Daoy (cell line): ENCODE measurements at places on chromosomes 1 and 21. TPM values are rescaled to one million over a fixed set of nuclear protein-coding genes. Genes with fewer than 3 reads are reported as not detected.

DNA sequence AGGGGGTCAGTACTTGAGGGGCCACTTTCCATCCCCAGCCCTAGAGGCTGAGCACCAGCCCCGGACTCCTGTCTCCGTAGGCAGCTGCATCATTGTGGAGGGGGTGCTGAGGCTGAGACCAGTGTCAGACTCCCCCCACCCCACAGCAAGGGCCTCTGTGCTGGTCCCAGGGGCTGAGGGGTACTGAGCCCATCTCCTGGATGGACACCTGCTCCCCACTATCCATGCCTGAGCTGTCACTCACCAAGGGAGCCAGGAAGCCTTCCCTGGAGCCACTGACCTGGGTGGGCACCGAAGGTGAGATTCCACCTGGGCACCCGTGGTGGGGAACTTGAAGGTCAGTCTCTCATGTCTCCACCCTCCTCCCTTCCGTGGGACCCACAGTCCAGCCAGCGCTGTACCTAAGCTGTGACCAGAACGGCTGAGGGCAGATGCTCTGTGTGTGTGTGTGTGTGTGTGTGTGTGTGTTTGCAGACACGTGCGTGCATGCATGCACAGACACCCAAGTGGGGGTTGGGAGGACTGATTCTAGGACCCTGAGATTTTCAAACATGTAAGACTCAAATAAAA, 9.3 kb downstream of the DISP3 start:
- DNase-seq = no peak

- no peak for DNase-seq
Measured at GRCh38 chr1:65728504-65728903, 64.2 kb upstream of the PDE4B start.

GRCh38 chr1:87129606-87130005, 199.1 kb upstream of the LMO4 start:
- no peak for DNase-seq

DNA sequence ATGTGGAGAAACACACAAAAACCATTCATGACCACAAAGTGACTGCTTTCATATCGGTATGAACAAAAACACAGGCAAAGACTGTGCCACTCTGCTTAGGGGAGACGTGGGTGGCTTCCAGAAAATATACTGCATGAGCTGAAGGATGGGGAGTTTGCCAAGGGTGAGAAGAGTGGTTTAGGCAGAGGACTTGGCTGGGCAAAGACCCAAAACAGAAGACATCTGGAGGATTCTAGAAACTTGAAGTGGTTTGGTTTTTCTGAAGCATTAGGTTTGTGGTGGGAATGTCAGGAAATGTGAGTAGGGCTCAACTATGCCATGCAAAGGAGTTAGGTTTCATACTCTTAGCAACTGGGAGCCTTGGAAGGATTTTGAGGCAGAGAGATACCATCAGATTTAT, 26.6 kb upstream of the DNM3 start:
- DNase-seq = peak; percentile 17

DNA sequence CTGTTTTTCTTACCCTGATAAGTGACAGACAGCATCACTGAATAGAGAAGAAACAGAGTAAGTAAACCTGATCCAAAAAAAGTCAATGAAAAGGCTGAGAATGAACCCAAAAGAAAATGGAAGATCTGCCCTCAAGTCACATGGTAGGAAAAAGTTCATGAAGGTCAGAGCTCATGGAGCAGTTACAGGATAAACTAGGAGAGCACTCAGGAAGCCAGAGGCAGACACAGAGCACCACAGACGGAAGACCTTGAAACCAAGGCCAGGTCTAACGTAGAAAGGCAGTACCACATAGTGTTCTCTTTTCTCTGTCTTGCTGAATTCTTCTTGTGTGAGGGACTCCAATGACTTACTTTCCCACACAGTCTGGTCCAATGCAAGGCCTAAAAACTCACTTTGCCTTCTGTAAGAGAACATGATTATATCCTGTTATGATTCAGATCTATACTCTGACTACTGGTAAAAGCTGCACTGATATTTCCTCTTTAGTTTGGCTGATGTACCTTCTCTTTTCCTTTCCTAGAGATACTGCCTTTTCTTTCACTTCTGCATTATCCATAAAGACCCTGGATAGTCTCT, 40.8 kb downstream of the RTCA start:
- DNase-seq = no peak

DNA sequence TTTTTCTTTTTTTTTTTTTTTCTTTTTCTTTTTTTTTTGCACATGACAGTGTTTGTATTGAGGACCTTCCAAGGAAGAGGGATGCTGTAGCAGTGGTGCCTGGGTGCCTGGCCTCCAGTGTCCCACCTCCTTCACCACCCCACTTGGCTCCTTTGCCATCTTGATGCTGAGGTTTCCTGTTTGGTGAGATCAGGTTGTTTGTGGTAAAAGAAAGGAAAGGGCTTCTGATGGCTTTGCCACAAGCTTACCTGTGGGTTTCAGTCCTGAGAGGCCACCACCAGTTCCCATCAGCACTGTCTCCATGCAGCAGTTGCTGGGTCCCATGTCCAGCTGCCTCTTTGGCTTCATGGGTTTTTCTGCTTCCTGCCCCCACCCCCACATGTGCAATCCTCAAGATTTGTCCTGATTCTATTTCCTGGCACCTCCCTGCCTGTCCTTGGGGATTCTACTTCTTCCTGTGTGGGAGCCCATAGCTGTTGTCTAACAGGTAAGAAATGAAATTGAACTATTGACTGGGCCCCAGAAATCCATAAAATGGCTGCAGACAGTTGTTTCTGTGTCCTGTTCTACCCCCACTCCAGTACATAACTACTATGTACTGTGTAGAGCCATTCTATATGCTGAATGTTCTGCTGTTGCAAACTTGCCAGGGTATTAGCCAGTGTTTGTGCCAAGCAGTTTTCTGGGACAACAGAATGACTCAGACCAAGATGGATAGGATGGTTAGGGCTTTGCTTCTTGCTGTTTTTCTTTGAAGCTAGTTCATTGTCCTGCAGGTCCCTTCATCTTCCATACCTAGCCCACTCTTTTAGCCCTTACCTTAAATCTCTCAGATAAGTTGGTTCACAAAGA, 4.2 kb upstream of the CCDC28B start:
- DNase-seq = no peak

GRCh38 chr1:79079770-79080169, 73.2 kb upstream of the ADGRL4 start:
- DNase-seq = peak; percentile 93

GRCh38 chr1:236058141-236058934, 6.6 kb downstream of the NID1 start:
- DNase-seq = peak; percentile 64

DNA sequence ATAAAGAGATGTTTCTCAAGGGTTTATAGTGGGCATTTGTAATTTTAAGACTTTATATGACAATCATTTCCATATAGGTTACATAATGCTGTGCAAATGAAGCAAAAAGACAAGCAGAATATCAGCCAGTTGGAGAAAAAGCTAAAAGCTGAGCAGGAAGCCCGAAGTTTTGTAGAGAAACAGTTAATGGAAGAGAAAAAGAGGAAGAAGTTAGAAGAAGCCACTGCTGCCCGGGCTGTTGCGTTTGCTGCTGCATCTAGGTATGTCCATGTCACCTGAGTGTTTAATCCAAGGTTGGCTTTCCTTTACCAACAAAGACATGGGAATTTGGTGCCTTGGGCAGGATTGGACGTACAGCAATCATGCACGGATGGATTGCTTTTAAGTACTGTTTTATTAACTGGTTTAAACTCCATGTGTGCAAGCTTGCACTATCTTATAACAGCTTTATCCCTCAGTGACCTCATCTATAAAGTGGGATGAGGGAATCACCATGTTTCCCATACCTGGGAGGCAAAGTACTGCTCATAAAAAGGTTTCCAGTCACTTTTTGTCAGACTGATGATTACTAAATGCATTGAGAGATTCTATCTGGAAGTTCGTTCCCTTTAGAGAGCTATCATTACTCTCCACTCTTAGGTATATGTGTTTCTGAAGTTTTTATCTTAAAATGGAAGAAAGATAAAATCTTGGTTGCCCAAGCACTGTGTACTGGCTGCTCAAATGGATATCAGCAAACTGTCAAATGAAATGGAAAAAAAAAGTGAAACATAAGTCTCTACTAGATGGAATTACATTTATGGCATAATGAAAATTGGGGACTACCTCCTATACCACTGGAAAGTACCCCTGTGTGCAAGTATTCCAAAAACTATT, 55.1 kb downstream of the MACO1 start:
- no peak for DNase-seq

GRCh38 chr1:16980473-16981268, at the start of gene MFAP2:
Gene MFAP2, minus strand, starts transcription at chr1:16980620. Its CDS starts 2,347 bp downstream, at chr1:16978273.
- peak; percentile 57 for DNase-seq

DNA sequence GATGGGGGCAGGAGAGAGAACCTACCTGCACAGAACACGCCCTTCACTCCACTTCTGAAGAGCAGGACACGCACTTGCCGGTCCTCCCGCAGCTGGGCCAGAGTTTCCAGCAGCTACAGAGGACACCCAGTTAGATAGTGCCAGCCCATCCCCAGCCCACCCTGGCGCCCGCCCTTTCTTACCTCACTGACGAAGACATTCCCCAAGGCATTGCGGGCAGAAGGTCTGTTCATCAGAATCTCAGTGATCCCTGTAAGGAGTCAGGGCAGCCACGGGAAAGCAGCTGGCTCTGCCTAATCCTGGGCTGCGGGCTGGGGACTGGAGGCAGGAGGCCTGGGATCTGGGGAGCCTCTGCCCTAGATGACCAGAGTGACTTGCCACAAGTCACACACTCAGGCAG, 10.0 kb downstream of the ECHDC2 start:
- no peak for DNase-seq

MCOLN3 gene
- 2.1 and 2.5 TPM in 2 replicates for total RNA-seq

STUM gene
- total RNA-seq = 0.45 TPM in 1 of 2 replicates, not detected in the other
